NCI-H2029 treated with DMSO at 0.1 percent for 48 hours (cell line): ENCODE measurements at places on chromosomes 16 and 17.

DNA sequence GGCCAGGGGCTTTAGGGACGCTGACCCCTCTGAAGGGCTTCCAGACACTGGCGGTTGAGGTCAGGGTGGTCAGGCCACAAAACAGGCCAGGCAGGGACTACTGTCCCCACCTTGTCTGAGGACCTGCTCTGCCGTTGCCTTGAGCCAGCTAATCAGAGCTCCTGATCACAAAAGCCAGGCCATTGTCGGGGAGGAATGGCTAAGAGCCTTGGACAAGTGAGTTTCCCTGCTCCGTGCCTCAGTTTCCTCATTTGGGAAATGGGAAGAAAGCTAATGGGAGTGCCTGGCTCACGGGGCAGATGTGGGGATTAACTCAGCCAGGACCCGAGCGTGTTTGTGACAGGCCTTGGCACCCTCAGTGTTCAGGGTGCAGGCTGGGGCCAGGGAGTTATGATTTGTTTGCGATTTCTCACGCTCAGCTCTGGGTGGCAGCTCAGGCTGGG lies 246.5 kb upstream of the CIBAR2 start:
- DNase-seq = no peak

DNA sequence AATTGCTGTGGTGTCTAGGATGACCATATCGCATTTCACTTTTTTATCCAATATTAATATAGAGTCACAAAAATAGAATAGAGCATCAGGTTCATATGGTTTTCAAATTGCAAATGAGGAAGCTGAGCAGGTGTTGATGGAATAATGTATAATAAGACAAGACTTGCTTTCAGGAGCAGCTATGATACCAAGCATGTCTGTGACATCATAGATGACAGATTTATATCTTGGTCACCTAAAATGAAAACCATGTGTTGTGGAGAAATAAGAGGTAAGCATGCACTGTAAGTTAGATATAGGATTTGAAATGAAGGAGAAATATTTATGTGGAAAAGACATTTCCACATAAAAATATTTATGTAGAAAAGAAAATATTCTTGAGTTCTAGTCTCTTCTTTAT lies 8.6 kb downstream of the MEIOC start:
- DNase-seq = no peak

GRCh38 chr17:57085448-57086068 lies 512 bp downstream of the AKAP1 start:
- DNase-seq = no peak

DNA sequence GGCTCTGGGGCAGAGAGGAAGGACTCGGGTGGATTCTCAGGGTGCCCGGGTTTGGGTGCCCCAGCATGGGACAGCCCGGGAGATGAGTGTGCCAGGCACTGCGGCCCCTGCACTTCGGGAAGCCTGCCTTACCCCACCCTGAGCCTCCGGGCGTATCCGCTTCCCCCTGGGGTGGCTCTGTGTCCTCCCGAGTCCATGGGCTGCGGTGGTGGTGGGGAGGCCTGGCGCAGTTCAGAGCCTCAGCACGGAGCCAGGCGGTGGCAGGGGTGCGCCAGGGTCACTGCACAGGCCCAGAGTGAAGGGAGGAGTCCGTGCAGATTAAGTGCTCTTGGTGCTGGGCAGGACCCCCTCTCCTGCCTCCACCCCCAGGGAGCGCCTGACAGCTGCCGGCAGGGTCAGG lies 20.7 kb downstream of the MYBBP1A start:
- no peak for DNase-seq

DNA sequence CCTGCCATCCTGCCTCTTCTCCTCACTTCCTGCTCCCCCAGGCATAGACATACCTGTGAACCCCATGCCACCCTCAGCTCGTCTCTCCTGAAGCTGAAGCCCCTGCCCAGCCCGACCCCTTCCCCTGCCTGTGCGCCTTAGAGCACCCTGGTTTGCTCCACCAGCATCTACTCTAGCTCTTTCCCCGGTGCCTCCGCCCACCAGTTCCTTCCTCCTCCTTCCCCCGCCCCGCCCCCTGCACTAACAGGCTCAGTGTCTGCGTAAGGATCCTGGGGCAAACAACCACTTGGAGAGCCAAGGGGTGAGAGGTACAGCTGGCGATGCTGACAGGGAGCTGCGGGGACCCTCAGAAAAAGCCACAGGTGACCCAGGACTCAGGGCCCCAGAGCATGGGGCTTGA lies 1.9 kb downstream of the GPR142 start:
- no peak for DNase-seq

- DNase-seq = no peak
These were observed 172.9 kb downstream of the STX8 start for GRCh38 chr17:9402590-9403199.
